Stimulated activated CD4-positive, alpha-beta T cell treated with anti-CD3 and anti-CD28 coated beads, Interleukin-1b, Interleukin-23, amount 100 ng/mL, for 1 hour (primary cell): ENCODE measurements at places on chromosomes 12 and 14.

GRCh38 chr12:131007031-131007739 lies 53.5 kb downstream of the ADGRD1 start:
- no peak for DNase-seq

DNA sequence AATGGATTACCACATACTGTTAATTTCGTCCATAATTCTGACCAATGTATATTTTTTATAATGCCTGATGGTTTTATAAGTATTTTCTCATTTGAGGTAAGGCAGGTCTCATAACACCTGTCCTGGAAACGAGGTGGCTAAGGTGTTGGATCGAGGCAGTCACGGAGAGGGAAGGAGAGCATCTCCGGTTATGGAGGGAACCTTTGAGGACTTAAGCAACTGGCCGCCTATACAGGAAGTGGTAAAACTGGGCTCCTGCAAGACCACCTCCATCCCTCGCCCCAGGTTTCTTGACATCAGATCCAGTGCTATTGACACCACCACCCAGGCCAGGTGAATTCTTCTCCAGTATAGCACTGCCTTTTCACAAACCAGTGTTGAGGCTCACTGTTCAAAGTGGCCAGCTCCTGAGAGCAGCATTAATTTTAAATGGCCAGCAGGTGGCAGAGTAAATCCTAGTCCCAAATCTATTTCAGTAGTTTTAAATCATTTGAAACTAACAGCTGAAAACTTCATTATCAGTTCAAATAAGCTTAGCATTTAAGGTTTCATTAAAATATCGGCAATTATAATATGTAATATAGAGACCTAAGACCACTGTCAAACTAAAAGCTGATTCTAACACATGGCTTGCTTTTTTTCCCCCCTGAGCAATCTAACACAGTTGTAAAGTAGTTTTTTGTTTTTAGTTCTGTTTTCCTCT lies 100.8 kb downstream of the PPM1A start:
- no peak for DNase-seq

DNA sequence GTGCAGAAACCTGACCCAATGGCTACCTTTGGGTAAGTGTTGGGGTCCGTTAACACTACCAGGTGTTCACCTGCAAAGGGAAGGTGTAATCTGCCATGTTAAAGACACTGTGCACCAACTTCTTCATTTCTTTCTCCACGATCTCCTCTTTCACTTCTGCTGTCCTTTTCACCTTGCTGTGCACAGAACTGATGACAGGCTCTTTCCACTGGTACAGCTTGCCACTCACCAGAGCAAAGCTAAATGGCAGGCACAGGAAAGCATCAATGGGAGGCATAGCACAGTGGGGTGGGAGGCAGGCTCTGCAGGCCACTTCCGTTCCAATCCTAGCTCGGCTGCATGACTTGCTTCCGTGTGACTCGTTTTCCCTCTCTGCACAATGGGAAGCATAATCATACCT lies 2.6 kb upstream of the C12orf76 start:
- no peak for DNase-seq

DNA sequence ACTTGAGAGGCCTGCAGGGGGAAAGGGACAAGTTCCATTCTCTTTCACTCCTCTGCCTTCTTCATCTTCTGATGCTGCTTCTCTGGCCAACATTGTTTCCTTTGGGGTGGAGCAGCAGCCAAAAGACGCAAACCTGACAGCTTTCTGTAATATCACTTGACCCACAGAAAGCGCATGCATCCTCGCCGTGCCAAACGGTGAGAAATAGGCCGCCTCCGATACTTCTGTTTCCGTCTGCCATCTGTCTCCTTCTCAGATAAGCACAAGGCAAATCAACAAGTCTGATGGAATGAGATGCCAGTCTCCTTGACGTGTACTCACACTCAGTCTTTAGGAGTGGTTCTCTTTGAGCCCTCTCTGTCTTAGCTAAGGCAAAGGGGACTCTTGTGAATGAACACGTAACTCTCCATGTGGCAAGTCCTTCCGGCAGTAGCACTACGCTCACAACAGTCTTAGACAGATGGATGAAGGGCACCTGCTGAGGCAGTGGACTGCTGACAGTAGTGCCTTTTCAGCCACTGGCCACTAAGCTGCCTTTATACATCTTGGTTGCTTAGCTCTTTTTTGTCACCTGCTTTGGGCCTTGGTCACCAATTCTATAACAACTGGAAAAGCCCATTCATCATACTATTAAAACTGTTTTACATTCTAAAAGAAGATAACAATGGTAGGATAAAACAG lies 214.1 kb downstream of the FBXL14 start:
- DNase-seq = no peak

GRCh38 chr12:102051431-102051965 lies 10.3 kb downstream of the WASHC3 start:
- DNase-seq = no peak

DNA sequence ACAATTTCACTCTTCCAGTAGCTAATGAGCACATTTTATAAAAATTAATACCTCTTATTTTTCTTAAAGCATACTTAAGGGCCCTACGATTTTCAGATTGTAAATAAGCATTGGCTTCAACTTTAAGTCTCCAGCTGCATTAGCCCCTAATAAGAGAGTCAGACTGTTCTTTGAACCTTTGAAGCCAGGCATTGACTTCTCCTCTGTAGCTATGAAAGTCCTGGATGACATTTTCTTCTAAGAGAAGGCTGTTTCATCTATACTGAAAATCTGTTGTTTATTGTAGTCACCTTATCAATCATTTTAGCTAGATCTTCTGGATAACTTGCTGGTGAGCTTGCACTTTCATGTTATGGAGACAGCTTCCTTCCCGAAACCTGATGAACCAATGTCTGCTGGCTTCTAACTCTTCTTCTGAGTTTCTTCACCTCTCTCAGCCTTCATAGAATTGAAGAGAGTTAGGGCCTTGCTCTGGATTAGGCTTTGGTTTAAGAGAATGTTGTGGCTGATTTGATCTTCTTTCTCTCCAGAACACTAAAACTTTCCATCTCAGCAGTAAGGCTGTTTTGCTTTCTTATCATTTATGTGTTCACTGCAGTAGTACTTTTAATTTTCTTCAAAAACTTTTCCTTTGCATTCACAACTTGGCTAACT lies 377.1 kb upstream of the RGS6 start:
- DNase-seq = no peak

GRCh38 chr12:116171549-116171948 lies 105.9 kb downstream of the MED13L start:
- DNase-seq = no peak

DNA sequence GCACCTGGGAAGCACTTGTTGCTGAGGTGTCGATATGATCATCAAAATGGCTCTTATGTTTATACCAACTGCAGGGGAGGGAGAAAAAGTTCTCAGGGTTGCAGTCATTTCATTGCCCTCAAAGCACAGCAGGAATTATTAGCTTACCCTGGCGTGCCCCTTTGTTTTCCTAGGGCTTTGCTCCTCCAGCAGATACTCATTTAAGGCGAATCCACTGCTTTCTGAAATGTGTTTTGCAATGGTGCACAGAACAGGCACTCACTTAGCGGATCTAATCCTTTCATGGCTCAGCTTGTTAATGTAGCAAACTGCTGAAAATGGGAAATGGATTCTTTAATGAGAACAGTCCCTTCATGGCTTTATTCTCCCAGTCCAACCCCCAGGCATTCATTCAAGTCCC lies 76.7 kb downstream of the NKX2-1 start:
- no peak for DNase-seq

DNA sequence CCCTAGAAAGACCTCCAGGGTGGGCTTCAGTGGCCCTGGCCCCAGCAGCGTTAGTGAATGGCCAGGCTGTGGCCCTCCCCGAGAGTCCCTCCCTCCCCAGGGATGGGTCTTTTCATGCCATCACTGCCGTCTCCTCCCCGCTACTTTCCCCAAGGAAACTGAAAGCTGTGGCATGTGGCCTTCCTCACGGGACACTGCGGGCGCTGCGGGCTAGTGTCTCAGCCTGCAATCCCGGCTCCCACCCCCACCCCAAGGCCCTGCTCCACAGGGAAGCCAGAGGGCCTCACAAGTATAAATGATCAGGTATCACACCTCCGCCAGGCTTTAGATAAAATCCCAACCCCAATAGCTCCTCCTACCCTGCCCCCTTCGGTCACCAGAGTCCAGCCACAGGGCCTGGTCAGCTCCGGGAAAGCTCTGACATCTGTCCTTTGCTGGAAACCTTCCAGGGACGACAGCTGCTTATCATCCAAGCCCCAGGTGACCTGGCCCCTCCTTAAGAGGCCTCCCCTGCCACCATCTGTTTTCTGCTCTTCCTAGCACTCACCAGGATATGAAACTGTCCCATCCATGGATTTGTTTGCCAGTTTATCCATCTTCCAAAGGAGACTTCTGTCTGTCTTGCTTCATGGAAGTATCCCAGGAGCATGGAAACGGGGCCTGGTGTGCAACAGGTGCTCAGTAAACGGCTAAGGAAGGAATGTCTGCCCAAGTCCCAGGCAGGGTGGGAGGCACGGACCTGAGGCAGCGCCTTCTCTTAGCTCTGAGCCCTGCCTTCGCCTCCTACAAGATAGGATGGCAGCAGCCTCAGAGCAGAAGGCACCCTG lies 31.6 kb downstream of the CCDC85C start:
- DNase-seq = no peak

DNA sequence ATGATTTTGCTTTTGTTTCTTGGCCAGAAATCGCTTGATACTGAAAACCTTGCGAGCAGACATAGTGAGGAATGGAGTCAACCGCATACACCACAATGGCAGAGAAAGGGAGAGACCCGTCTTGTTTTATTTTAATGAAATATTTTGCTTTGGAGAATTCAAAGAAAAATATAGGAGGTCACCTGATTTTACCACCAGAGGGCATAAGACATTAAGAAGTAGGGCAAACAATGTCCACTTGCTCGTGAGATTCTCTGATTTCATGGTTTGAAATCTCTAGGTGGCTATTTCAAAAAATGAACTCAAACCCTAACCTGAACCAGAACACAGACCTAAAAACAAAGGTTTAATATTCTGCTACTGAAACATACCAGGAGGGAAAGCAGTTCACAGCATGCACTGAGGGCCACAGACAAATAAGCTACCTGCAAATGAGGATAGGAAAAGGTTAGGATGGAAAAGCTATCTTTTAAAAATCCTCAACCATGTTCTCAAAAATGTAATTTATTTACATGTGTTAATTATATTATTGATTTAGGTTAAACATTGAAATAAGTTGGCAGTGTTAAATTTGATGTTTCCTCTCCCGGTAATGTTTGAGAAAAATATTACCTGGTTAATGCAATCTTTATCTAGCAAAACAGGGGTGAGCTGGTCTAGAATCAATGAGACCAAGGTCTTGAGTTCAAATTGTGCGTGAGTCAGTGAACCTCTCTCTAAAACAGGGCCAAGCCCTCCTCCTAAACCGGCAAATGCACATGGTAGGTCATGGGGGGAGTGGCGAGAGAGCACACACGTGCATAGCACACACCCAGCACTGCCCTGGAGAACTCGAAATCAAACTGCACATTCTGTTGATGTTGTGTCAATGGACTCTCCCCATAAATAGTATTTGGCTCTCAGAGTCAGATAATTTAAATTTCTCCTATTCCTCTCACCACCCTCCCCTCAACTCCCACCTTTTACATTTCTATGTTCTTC lies 12.5 kb downstream of the IFNG-AS1 start:
- no peak for DNase-seq

DNA sequence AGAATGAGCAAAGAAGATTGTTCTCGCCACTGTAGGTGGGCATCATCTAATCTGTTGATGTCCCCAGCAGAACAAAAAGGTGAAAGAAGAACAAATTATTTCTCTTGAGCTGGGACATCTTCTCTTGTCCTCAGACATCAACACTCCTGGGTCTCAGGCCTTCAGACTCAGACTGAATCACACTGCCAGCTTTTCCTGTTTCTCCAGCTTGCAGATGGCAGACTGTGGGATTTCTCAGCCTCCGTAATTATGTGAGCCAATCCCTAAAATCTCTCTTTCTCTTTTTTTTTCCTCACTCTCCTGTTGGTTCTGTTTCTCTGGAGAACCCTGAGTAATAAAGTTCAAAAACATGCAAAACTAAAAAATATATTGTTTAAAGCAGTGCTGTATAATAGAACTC lies 3.7 kb upstream of the TMPRSS12 start:
- no peak for DNase-seq

GRCh38 chr14:98120831-98121464 lies 1151.0 kb downstream of the BCL11B start:
- no peak for DNase-seq

DNA sequence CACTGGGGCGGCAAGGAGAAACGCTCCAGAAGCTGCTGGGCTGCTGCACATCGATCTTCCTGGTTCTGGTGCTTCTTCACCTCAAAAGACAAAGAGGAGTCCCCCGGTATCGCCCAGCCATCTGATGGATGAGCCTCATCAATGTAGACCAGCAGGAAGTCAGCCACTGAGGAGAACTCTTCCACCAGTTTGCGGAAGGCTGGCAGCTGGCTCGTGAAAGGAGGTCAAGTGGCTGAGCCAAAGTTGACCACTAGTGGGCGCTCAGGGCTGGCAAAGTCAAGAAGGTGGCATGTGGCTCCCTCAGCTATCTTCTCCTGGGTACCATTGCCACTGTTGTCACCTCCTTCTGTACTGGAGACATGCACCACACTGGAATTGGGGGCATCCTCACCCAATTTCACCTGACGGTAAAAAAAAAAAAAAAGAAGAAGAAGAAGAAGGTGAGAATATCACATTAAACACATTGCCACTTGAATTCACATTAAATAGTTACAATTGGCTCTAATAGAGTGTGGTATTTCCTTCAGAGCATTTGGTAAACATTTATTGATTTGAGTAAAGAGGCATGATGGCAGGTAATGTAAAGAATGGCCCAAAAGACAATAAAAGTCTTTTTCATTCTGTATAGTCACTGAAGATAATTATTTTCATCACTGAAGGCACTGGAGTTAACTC lies 8.3 kb downstream of the DIO2 start:
- no peak for DNase-seq

DNA sequence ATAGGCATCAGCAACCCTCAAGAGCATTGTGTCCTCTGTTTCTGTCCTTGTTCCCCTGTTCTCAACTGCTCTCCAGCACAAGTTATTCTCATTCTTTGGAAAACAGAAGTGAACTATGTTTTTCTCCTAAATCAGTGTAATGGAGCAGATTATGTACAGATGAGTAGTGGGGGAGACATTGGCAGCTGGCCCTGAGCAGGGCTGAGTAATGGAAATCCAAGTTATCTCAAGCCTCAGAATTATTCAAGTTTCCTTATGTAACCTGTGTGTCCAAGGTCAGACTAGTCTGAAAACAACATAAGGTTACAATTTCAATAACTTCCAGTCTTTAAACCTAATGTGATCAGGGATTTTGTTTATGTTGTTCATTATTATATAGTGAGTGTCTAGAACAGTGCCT lies 116.1 kb upstream of the FUT8 start:
- no peak for DNase-seq

- DNase-seq = no peak
These were observed 1010.1 kb upstream of the FLRT2 start for GRCh38 chr14:84519836-84520235.

- DNase-seq = no peak
These were observed 406.7 kb downstream of the NOVA1 start for GRCh38 chr14:26191123-26191522.

DNA sequence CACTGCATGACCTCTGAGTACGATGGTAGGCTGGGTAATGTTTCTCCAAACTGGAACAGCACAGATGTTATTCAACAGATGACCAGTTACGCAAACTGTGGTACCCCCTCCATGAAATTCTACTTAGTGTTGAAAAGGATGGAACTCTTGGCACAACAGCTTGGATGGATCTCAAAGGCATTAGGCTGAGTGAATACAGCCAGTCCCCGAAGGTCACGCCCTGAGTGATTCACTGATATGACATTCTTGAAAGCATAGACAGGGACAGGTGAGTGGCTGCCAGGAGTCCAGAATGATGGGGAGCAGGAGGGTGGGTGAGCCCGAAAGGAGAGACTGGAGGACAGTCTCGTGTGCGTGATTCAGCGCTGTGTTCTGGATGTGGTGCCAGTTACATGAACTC lies 187.5 kb upstream of the TMEM132C start:
- DNase-seq = no peak
